ENCODE measurements at places on chromosomes 1 and 21.

GRCh38 chr1:161287482-161288054 lies 22.2 kb downstream of the MPZ start:
- DNase-seq, result no peak

DNA sequence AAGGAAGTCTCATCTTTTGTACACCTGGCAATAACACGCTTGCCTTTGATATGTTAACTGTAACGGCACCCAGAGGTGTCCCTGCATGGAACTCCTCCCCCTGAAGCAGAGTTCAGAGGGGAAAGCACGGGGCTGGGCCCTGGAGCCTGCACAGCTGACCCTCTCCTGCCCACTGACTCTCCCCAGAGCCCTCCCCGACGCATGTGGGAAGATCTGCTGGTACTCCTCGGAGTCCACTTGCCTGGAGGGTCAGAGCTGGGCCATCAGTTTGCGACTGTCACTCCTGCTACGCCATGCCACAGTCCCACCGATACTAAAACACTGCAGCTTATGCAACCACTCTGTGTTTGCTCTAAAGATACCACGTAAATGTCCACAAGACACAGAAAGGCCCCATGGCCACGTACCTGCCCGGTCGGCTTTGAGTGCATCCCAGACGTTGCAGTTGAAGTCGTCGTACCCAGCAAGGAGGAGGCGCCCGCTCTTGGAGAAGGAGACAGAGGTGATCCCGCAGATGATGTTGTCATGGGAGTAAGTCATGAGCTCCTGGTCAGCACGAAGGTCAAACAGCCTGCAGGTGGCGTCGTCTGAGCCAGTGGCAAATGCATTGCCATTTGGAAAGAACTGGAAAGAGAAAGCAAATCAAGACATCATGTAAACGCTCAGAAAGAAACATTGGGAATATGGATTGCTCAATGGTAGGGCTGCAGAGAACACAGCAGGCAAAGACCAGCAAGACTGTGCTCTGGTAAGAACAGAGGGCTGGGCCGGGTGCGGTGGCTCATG lies 10.6 kb upstream of the NADK start:
- no peak for DNase-seq

DNA sequence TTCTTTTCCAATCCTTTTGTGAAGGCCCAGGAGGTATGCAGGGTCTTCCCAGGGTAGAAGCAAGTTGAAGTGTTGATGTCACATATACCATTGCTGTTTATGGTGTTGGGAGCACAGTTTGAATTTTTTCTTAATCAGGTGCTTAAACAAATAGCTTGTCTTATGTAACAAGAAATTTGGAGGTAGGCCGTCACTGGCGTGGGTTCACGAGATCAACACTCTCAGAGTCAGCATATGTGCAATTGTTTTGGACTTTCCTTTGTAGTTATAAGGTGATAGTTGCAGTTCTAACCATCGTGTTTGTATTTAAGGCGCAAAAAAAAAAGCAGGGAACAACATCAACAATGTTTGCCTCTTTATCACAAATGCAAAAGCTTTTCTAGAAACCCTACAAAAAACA lies 13.3 kb downstream of the FNBP1L start:
- no peak for DNase-seq

DNA sequence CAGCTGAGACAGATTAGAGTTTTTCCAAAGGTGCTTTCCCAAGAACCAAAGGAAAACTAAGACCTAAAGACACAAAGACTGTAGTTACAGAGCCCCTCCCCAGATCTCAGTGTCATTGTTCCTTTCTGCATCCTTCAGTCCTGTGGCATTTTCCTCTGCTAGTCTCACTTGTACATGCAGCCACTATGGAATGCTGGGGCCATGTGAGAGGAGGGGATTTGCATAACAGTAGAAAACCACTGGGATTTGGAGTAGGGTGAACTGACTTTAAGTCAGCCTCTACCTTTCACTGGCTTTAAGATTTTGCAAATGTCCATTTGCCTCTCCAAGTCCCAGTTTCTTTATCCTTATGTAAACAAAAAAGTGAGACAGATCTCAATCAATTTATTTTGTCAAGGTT lies 119.4 kb upstream of the F3 start:
- DNase-seq, result no peak

DNA sequence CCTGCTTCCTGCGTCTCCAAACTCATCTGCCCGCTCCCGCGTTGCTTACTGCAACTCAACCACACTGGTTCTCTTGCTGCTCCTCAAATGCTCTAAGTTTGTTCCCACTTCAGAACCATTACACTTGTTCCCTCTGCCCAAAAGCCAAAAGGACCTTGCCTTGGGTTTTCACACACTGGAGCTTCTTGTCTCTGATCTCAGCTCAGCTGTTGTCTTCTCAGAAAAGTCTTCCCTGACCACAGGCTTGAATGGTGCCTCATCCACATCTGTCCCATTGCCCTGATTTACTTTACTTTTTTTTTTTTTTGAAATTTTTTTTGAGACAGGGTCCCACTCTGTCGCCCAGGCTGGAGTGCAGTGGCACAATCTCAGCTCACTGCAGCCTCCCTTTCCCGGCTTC lies 44.3 kb upstream of the SYT14 start:
- no peak for DNase-seq

DNA sequence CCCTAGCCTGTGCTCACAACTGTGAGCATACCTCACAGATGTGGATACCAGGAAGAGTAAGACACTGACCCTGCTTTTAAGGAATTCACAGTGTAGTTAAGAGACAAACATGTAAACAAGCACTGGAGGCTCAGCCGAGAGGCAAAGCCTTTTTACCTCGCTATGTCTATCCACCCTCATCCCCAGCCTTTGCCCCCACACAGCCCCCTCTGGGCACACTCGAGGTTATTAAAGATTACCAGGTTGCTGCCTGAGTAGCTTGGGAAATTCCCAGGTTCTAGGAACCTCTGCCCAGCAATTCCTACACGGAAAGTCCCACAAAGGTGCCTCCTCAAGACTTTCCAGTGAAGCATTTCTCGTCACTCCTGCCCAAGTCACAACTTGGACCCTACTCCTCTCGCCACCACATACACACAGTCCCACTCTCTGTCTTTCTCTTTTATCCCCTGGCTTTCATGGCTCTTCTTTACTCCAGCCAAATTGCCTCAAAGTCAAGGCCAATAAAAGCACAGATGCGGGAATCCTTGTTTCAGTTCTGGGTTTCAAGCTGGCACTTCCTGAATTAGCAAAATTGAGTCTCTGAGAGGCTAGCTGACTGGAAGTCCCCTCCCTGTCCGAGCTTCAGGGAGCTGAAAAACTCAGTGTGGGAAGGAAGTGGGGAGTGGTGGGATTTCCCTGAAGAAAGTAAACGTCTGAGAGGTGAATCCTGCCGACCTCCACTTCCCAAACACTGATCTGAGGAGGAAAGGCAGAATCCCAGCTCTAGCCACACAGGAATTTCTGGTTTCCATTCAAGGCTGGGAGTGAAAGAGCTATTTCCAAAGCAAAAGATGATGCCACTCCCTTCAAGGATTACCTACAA lies 7.6 kb downstream of the DENND2D start:
- DNase-seq, result no peak

DNA sequence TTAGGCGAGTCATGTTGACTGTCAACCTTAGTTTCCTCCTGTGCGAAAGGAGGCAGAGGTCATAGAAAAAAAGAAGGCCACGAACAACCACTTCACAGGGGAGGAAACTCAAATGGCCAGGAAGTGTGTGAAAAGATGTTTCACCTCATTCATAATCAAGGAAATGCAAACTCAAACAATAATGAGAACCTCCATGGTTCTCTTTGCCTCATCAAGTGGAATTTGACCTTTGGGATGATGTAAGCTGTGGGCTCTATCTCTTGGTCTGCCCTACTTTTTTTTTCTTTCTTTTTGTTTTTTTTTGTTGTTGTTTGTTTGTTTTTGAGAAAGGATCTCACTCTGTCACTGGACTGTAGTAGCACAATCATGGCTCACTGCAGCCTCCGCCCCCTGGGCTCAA lies 55.9 kb upstream of the GRHL3 start:
- DNase-seq, result no peak

DNA sequence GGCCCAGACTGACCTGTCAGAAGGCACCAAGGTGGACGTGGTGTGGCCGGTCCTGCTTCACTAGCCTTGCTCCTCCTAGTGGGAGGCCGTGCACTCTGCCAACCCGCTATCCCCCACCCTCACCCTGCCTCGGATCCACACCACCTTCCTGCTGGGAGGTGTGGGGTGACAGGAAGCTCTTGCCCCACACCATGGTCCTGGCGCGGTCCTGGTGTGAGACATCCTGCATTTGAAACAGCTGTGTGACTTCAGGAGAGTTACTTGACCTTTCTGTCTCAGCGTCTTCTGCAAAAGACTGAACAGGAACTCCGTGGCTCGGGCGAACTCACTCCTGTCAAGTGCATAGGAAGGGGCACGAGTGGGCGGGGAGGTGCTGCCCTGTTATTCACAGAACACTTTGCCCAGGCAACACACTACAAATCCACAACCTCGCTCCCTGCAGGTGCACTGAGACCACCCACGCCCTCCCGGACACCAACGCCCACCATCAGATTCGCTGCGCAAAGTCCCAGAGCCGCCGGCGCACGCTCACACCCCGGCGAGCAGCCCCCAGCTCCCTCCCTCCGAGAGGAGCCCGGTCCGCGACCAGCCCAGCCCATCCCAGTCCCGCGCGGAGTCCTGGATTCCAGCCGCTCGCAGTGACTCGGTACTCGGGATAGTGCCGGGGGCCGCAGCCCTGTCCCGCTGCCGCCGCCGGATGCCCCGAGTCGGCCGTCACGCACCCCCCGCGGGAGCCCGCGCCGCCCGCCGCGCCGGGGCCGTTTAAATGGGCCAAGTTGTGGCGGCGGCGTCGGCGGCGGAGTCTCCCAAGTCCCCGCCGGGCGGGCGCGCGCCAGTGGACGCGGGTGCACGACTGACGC lies at the start of gene SAMD11:
SAMD11 (plus strand) TSS at position 793 of the 860 bp plus-strand sequence. CDS start 509 bp downstream, outside the sequence.
- DNase-seq, result peak; percentile 46

DNA sequence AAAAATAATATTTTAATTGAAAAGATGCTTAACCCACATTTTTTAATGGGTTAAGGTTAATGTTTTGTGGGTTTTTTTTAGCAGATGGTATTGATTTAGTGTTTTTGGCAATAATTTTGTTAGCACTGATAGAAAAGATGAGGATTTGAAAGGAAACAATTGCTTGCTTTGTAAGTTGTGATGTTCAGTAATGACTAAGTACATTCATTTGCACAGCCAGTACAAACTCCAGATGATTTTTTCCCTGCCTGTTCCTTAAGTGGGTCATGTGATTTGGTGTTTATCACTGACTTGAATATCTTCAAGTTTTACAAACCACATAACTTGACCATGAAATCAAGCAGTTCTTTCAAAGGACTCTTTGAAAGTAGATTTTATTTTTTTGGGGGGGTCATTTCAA lies 15.0 kb downstream of the DISP1 start:
- DNase-seq, result no peak

Measured in T-helper 1 cell (primary cell).